Spleen (tissue), 13 donors: ENCODE measurements at places on chromosomes 5 and 9.

- no peaks in the 10 kb centered on the region for H3K36me3 ChIP-seq
- no peak overlapping the region for H3K27ac ChIP-seq
- H3K4me1 ChIP-seq = peaks cover 10% of the 10 kb centered on the region
- H3K4me3 ChIP-seq = no peak overlapping the region
- no peak for DNase-seq
These were observed 6.0 kb downstream of the PCDHGC5 start for GRCh38 chr5:141494761-141495452.

DNA sequence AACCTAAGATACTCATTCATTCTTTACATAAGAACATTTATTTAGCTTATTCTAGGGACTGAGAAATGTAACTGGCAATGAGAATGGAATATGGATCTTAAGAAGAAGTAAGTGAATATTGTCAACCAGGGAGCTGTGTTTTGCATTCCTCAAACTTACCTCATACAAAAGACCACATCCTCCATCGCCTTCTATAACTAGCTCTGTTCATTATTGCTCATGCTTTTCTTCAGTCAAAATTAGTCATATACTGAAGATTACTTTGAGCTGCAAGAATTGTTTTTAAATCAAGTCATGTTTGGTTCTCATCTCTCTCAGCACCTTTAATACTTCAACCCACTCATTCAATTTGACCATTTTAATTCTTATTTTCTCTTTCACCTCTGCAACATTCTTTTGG, 140.3 kb upstream of the RASA1 start:
- H3K36me3 ChIP-seq = no peaks in the 10 kb centered on the region
- no peaks in the 10 kb centered on the region for H3K27me3 ChIP-seq
- no peaks in the 10 kb centered on the region for H3K4me1 ChIP-seq
- no peak overlapping the region for H3K27ac ChIP-seq
- H3K4me3 ChIP-seq = no peak overlapping the region

DNA sequence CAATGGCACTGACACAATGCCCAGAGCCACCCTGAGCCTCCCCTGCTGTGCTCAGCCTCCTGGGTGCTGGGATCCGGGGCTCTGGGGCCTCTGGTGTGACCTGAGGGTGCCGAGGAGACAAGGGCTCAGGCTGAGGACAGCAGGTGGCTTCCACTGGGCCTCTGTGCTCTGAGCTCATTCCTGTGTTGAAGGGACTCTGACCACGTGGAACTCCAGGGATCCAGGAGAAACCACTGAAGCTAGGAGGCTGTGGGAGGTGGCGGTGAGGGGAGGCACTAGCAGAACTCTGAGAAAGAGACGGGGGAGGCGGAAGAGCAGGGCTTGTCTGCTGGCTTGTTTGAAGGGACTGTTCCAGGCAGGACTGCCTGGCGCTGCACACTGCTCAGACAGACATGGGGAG, 318.7 kb upstream of the IRX1 start:
- no peaks in the 10 kb centered on the region for H3K36me3 ChIP-seq
- no peak for DNase-seq
- H3K4me1 ChIP-seq = no peaks in the 10 kb centered on the region

DNA sequence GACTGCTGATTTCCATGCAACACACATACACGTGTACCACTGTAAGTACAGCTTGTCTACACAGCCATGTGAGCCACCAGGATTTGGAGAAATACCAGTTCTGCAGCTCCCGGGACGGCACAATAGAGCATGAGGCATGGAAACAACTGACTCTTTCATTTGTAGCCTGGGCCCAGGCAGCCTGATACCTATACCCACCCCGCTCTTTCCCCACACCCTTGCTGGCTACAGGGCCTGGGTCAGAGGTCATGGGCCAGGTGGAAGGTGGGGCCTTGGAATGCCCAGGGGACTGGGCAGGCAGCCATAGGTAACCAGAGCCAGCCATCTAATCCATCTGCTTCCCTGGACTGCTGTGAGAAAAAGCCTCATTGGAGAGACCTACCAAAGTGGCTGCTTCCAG, 39.0 kb upstream of the ZSWIM6 start:
- H3K27me3 ChIP-seq = no peaks in the 10 kb centered on the region
- no peaks in the 10 kb centered on the region for H3K36me3 ChIP-seq
- no peaks in the 10 kb centered on the region for H3K4me1 ChIP-seq
- no peak overlapping the region for H3K27ac ChIP-seq

DNA sequence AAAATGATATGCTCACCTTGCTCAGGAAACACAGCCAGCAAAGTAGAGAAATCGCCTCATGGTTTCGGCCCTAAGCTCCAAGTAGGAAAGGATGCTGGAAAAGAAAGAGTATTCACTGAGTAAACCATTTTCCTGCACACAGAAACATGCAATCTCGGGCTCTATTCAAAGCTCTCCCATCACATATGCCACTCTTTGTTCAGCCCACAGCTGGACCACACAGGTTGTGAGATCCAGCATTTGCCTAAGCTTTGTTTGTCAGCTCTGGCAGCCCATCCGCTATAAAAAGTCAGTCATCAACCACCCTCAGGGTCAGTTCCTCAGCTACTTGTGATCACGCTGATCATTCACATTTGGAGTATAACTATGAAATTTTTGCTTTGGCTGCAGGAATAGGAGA, 96.5 kb upstream of the SMARCA2 start:
- no peak for DNase-seq
- H3K27me3 ChIP-seq = no peaks in the 10 kb centered on the region
- H3K4me1 ChIP-seq = no peaks in the 10 kb centered on the region
- H3K4me3 ChIP-seq = no peak overlapping the region
- H3K36me3 ChIP-seq = no peaks in the 10 kb centered on the region
